Common myeloid progenitor, CD34-positive (primary cell): ENCODE measurements at places on chromosomes 5 and 9.

DNA sequence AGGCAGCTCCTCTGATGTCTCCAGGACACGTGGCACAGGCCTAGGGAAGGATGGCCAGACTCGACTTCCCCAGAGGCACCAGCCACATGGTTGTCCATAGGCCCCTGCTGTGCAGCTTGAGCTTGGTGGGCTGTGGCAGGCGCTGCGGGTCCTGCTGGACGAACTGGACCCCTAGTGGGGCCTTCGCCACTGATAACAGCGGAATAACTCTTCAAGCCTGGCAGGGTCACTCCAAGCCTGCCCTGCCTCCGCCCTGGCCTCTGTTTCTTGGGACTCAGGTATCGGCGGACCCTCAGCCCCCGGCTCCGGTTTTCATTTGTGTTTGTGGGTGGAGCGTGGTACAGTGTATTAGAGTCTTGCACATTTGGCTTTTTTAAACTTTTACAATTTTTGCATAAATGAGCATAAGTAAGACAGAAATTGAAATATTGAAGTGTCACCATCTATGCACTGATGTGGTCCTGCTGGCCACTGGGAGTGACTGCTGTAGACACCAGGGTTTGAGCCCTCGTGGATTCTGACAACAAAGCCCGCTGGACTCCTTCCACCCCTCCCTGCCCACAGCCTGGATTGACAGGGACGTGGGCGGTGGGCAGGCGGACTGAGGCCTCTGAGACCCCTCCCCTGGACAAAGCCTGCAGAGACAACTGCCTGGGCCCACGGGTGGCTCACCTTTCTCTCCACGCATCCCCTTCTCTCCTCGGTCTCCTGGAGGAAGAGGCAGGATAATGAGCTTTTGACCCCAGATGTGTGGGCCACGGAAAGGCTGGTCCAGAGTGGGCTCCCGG, 3.8 kb downstream of the FCN1 start:
- DNase-seq, result no peak

DNA sequence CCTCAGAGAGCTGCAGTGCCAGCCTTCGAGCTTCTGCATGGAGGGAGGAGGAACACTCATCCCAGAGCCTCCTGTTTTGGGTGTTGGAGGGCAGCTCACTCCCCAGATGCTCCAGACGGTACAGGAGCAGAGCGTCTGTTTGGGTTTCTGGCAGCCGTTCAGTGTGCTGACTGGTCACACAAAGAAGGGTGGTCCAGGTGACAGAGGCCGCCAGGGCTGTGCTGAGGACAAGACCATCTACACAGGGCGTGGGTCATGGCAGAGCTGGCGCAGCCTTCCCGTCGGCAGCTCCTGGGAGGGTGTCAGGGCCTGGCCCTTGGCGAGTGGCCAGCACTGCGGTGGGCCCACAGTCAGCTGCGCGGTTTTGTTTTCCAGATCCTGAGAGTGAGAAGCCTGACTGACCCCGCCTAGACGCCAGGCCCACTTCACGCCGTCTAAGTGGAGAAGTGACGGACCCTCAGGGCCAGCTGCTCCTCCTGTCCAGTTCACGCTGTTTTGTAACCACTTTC, 131.4 kb upstream of the FAM120A start:
- no peak for DNase-seq

- DNase-seq, result peak; percentile 90
Measured at GRCh38 chr5:36870399-36871040, 6.0 kb upstream of the NIPBL start.

GRCh38 chr9:134702291-134702690, 60.7 kb downstream of the COL5A1 start:
- no peak for DNase-seq

DNA sequence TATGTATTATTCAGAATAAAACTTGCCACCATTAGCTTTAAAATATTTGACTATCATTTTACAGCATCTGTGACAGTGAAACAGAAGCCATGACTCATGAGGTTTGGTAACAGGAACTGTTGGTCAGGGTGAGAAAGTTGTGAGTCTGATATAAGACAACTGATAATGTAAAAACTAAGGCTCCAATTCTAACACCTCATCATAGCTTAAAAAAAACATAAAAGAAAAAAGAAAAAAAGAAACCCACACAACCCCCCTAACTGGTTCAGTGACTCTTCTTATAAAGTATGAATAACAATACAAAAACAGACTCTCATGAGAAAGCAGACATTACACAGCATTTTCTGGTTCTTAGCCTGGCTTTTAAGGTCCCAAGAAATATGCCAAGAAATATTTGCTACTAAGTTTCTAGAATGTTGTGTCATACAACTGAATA, 85.8 kb downstream of the MRPS27 start:
- peak; percentile 94 for DNase-seq

DNA sequence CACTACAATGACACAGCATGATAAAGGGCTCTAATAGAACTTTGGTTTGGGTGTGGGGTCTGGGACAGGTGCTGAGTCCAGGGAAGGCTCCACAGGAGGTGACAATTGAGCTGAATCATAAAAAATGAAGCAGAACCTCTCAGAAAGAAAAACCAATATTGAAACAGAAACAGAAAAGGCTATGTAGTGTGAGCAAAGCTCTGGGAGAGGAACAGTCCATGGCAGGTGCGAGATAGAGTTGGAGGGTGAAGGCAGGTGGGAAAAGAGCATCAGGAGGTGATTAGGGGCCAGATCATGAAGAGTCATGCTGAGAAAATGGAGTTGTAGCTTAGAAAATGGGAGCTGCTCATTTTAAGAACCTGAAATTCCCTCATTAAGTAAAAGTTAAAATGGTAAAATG, 164.9 kb downstream of the KCTD16 start:
- no peak for DNase-seq

DNA sequence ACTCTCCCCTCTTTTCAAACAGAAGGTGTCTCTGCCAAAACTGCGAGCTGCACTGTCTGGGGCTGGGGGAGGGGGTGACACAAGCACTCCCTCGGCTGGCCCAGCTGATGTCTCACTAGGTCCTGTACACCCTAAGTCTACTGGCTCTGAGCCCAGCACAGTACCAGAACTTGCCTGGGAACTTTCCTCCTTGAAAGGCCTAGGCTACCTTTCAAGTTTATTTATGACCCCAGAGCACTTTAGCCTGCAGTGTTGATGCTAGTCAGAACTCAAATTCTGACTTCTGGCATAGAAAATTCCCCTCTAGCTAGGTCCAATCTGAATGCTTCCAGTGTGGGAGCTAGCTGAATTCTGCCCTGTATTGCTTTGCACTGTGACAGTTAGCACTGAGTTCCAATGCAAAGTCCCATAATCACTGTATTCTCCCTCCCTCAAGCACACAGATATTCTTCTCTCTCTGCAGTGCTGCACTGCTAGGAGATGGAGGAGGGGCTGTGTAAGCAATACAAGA, 10.5 kb downstream of the LURAP1L start:
- no peak for DNase-seq

GRCh38 chr9:26264709-26265601, 586.7 kb upstream of the TUSC1 start:
- DNase-seq, result no peak

GRCh38 chr5:160289721-160290120, 22.6 kb downstream of the CCNJL start:
- DNase-seq, result no peak

DNA sequence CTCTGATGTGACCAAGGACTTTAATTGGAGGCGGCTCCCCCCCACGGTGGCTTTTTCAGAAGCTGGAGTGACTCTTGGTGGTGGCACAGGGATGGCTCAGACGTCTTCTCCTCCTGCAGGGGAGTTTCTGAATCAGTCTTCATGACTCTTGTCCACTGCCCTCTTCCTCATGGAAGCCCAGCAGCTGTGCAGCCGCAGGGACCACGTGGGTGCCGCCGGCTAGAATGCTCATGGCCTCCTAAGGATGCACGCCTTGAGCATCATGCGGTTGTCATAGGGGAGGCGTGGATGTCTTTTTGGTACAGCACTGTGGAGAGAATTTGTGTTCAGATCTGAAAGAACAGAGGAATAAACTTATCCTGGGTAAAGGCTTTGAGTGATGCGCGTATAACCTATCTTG, 1.3 kb downstream of the TEX53 start:
- DNase-seq, result no peak

GRCh38 chr9:3810231-3810630, 284.4 kb upstream of the RFX3 start:
- no peak for DNase-seq

DNA sequence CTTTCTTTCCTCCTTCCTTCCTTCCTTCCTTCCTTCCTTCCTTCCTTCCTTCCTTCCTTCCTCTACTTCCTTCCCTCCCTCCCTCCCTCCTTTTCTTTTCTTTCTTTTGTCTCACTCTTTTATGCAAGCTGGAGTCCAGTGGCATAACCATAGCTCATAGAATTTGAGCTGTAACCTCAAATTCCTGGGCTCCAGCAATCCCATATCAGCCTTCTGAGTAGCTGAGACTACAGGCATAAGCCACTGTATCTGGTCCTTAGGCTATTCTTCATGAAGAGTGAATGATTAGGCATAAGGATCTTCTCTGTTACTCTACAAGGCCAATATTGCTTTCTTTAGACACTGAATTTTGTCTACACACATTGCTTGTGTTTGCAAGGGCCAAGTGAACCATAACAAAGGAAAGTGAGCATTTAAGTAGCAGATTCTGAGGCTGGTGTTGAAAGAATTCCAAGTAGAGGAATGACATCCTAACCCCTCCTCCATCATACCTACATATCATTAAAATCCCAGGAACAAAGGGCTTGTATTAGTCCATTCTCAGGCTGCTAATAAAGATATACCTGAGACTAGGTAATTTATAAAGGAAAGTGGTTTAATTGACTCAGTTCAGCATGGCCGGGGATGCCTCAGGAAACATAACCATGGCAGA, 293.2 kb downstream of the HCN1 start:
- no peak for DNase-seq

DNA sequence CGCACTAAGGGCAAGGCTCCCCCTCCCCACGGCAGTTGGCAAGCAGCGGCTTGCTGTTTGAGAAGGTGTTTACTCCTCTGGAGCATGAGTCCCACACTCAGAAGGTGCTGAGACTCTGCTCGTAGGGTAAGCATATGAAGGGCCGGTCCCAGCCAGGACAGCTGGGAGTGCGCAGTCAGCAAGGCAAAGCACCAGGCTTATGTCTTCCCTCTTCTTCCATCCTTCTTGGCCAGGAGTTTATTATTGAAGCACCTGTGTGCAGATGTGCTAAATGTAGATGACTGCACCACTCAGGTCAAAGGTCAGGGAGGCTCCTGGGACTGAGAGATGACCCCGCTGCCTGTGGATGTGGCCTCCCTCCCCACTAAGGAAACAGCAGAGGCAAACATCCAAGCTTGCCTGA, 27.0 kb upstream of the CDKN2AIPNL start:
- DNase-seq, result no peak
